NCI-H187 treated with DMSO at 0.1 percent for 48 hours (cell line): ENCODE measurements at places on chromosomes 11 and 22.

DNA sequence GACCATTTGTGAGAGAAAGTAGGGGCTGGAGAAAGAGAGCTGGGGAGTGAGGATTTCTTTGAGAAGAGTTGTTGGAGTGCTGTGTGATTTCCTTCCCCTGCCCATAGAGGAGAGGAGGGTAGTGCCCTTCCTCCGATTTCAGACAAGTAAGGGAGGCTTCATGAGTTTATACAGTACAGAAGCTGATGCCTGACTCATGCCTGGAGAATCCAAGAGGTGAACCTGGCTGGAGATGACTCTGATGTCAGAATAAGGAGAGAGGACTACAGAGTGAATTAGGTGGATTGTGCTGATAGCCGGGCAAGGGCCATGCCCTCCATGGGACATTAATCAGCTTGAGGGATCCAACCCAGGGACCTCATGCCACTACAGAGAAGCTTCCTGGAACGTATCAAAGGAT, 91.6 kb downstream of the FAR1 start:
- DNase-seq = no peak

DNA sequence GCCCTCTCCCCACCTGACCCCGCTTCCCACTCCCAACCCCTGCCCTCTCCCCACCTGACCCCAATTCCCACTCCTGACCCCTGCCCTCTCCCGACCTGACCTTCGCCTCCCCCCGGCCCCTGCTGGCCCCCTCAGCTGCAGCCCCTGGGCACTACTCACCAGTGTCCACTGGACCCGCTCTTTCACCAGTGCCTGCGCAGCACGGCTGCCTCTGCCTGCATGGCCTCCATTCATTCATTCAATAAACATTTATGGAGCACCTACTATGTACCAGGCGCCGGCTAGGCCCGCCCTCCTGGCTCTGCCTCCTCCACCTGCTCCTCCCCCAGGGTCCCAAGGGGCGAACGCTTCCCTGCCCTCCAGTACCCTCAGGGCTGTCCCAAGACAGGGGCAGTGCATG, 42.6 kb downstream of the ELFN2 start:
- DNase-seq = no peak

DNA sequence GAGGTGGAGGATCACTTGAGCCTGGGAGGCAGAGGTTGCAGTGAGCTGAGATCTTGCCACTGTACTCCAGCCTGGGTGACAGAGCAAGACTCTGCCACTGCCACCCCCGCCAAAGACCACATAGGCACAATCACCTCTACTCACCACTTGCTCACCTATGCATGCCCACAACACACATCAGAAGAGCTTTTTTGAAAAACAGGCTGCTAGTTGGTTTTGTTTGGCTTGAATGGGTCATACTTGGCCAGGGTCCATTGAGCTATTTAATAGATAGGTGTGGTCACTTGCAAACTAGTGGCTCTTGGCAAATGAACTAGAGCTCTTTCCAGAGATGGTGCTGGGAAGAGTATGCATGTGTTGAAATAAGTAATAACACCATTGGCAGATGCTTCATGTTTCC, 80.1 kb downstream of the EMSY start:
- DNase-seq = no peak

- no peak for DNase-seq
Observed at GRCh38 chr22:20013382-20013871, 3.2 kb downstream of the ARVCF start.

- no peak for DNase-seq
Observed at GRCh38 chr11:131691181-131692041, 321.0 kb downstream of the NTM start.

- DNase-seq = peak; percentile 75
Observed at GRCh38 chr11:126585774-126586491, 230.4 kb downstream of the ST3GAL4 start.

- DNase-seq = no peak
Observed at GRCh38 chr11:15141381-15141780, 26.7 kb downstream of the INSC start.

- no peak for DNase-seq
Observed at GRCh38 chr11:126008956-126009355, 53.7 kb downstream of the CDON start.

DNA sequence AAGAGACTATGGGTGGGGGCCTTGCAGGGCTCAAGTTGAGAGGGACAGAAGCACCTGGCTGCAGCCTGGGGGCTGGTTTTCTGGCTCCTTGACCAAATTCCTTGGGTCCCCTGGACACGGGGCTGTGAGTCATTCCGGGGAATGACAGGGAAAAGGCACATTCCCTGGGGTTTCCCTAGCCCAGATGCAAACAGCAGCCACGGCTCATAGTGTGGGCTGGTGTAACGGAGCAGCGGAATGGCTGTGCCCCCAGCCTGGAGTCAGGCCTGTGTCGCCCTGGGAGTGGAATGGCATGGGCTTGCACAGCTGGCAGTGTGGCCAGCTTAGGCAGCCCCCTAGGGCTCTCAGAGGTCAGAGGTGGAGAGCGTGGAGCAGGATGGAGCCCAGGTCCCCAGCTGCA, 77.6 kb upstream of the KCNQ1OT1 start:
- DNase-seq = no peak

GRCh38 chr11:71330996-71331395, 78.6 kb upstream of the SHANK2 start:
- DNase-seq = no peak

GRCh38 chr22:31829505-31829904, 75.7 kb downstream of the DEPDC5 start:
- no peak for DNase-seq

DNA sequence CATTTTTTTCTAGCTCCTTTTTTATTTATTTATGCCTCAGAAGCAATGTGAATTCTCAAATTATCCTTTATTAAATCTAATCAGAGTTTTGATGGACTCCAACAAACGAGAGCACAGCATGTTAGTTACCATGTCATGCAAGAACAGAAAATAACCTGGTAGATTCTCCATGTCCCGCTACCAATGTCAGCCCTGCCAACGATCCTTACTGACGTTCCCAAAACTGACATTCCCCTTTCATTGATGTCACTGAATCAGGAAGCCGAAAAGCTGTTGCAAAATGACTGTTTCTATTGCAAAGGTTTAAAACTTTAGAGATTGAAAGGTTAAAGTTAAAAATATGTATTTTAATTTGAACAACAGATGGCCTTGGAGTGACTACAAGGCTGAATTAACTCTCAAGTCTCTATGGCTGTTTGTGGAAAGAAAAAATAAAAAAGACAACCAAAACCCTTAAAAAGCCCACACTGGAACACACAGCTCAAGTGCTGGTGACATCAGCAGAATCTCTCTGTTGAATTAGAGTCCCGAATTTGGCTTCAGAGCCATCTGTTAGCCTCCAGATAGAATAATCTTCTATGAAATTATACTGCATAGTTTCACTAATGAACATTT, 96.8 kb downstream of the BDNF start:
- DNase-seq = no peak

DNA sequence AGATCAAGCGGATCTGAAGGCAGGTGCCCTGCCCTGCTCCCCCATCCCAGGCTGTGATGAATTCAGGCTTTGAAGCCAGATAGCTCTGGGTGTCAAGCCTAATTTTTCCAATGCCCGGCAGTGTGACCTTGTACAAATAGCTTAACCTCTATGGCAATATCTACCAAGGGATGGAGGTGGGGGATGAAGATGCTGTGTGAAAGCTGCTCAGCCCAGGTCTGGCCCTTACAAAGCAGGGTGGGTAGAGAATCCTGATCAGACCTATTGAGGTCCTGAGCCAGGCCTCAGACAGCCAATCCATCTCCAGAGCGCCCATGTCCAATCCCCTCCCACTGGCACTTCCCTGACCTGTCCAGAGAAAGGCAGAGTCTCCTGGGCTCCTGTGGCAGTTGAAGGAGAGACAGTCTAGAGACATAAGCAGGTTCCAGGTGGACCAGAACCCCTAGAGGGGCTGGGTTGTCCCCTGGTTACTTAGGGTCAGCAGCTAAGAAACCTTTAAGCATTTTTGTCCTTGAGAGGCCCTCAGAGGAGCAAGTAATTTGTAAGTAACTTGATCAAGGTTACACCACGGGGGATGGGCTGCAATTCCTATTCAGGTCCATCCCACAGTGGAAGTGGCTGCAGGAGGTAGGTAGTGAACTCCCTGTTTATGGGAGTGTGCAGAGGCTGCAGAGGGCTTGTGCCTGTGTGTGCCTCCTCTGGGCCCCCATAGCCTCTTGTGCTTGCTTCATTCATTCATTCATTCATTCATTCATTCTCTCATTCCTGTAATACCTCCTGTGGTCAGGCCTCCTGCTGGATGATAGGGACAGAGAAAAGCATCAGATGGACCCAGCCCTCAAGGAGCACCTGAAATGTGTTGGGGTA, 10.4 kb downstream of the P2RY2 start:
- no peak for DNase-seq

DNA sequence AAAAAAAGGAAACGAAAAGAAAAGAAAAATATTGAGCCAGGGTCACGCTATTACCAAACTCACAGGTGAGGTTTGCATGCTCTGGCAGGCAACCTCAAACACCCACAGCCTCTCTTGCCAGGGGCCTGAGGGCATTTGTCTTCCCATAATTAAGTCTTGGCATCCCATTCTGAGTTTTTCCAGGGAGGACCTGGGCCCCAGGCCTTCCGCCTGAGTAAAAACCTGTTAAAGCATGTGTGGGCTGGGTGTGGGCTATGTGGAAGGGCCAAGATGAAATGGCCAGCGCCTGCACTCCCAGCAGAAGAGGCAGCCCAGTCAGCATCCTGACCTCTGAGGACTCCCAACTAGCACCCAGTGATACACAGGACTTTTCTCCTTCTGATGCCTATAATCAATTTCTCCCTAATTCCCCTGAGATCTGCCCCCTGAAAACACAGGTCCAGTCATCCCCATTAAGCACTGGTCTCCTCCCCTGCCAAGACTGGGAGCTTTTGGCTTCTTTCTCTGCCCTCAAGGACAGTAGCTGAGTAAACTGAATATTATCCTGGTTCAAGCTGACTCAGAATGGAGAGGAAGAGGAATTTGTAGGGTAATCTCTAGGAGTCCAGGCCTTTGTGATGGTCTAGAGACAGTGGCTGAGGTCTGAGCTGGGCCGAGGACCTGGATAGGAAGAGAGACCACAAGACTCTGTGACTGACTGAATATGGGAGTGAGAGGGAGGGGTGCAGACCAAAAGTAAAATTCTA, 35.6 kb upstream of the ACER3 start:
- no peak for DNase-seq

- DNase-seq = no peak
Observed at GRCh38 chr11:113593698-113594308, 112.3 kb downstream of the TMPRSS5 start.

DNA sequence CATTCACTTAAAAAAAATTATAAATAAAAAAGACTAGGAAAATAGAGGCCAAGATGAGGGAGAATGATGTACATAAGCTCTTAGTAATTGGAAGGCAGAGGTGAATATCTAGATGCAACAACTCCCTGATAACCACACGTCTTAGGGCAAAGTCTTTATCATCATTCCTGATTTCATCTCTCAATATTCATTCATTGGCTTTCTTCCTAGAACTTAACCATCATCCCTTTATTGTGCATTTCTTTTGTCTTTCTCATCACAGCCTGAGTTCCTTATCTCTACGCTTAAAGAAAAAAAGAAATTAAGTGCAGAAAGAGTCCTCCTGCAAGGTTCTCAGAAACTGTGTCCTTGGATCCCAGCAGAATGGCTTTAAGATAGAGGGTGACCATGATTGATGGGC, 23.2 kb upstream of the FLI1 start:
- no peak for DNase-seq

DNA sequence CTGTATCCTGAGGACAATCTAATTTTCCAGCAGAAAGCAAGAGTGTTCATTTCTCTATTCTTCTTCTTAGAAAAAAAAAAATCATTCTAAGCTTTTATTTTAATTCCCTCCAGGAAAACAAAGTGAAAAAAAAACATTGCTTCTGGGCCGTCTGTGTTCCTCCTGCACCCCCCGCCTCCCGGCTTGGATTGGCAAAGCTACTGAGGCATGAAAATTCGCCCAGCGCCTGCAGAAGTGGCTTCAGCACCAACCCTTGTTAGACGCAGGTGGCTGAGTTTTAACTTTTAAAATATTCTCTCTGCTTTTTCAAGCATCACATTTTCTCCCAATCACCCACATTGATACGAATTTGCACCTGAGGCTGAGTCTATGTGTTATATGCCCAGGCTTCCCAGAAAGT, 401.6 kb downstream of the BRD1 start:
- no peak for DNase-seq

DNA sequence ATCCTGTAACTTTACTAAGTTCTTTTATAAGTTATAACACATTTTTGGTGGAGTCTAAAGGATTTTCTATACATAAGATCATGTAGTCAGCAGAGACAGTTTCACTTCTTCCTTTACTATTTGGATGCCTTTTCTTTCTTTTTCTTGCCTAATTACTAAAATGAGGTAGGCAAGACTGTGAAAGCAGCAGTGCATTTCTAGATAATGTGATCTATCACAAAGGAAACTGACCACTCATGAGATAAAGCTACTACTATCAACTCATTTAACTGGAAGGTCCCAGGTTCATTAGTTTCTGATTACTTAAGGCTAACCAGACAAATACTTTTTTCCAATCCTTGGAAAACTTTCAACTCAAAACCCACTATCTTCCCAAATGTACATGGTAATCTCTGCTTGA, 196.2 kb upstream of the E2F8 start:
- DNase-seq = no peak
